ENCODE measurements at places on chromosomes 11 and 22.

DNA sequence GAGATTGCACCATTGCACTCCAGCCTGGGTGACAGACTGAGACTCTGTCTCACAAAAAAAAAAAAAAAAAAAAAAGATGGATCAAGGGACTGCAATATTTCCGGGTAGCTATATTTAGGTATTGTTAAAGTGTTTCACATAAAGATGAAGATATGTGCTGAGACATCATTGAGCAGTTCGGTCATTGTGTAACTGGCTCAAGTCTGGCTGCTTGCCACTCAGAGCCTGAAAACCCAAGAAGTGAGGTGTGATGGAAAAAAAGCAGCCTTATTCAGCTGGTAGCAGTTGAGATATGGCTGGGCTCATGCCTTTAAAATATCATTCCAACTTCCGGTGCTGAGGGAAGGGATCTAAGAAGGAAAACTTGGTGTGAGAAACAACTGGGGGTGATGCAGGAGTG, 46.9 kb downstream of the LUZP2 start:
- DNase-seq = no peak

DNA sequence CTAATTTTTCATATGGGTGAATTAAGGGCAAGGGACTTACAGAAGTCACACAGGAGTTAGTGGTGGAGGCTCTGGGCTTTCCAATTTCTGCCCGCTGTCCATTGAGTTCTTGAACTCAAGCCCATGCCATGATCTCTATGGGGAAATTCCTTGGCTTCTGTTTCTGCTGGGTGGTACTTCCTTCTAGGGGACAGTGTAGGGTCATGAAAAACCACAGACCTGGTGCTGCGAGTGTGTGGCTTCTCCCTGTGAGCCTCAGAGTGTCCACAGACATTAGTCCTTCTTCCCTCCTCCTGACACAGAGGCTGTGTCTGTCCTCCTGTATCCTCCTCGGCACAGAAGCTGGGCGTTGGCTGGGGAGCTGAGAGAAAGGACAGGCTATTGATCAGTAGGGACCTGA, 6.3 kb upstream of the SEZ6L start:
- DNase-seq = no peak

- DNase-seq = no peak
Measured at GRCh38 chr22:19719488-19720021, 3.8 kb upstream of the GP1BB start.

GRCh38 chr11:12137938-12138731, 27.7 kb downstream of the MICAL2 start:
- no peak for DNase-seq

DNA sequence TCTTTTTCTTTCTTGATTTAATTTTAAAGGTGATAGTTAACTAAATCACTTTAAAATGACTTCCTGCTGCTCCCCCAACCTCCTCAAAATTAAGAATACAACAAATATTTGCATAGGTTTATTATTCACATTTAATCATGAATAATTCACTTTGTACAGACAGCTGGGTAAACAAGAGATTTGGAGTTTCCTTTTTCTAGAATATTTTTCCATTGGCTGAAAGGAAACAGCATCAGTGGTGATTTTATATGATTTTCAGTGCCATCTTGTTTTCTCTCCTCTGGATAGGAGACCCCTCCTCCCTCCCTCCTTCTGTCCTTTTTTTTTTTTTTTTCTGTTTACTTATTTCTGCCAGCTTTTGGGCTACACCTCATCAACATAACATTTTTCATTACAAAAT, 60.5 kb downstream of the LIF start:
- no peak for DNase-seq

GRCh38 chr11:127559978-127560377, 559.4 kb upstream of the KIRREL3 start:
- no peak for DNase-seq

DNA sequence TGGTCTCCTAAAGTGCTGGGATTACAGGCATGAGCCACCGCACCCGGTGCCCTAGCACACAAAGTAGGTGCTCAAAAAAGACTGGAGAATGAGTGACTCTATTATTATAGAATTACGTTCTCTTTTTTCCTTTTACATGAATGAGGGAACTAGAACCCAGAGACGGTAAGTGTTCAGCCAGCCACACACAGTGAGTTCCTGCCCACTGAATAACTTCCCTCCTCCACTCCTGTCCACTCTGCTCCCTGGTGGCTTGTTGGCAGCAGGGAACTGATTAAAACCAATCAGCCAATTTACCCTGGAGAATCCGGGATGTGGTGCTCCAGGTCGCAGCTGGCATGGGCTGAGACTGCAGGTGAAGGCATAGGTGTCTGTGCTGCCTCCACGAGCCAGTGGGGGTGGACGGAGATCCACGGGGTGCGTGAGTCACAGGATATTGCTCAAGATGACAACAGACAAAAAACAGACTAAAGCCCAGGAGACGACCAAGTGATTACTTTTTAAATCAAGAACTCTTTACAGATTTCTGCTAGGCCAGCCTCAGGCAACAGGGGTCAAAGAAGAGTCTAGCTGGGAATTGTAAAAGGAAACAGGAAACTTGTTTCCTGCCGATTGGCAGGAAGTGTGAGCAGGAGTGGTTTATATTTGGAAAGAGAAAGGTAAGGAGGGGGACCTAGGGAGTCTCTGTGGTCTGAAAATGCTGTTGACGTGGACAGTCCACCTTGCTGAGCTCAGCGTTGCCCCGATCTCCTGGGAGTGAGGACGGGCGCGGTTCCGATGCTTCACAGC, 95.2 kb upstream of the TP53I11 start:
- no peak for DNase-seq

GRCh38 chr22:26770624-26771023, 113.2 kb downstream of the MIAT start:
- DNase-seq = no peak

DNA sequence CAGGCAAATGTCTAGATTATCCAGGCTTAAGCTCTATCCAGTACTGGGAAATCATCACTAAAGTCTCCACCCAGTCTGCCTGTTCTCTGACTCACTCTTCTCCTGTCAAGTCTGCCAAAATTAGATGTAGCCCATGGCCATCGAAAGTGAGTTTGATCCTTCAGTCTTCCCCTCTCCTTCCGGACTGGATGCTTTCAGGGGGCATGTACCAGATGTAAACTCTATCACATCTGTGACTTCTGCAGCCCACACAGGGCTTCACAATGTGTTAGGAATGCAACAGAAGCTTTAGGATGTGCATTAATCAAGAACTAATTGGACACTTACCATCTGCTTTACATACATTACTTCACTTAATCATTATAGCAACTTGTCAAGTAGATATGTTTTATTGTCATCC, 12.3 kb downstream of the ME3 start:
- DNase-seq = no peak
